ENCODE measurements at places on chromosomes 12 and 14.
A peak's percentile ranks its signal among the peaks of the same experiment; 100 is the strongest.

GRCh38 chr12:69509904-69510827 is 40.0 kb downstream of the FRS2 start:
- DNase-seq: no peak

DNA sequence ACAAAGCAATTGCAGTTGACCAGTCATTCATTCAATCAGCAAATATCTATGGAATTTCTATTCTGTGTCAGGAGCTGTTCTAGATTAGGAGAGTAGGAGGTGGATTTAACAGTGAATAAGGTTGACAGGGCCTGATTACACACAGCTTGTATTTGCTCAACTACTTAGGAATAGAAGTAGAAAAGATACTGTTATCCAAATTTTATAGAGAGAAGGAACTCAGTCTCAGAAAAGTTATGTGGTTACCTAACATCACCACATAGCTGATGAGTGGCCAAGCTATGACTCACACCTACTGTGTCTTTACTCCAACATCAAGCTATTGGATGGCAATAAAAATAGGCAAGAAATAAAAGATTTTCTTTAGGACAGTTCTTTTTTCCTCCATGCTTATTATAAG is 374.8 kb downstream of the RMST start:
- DNase-seq: no peak

DNA sequence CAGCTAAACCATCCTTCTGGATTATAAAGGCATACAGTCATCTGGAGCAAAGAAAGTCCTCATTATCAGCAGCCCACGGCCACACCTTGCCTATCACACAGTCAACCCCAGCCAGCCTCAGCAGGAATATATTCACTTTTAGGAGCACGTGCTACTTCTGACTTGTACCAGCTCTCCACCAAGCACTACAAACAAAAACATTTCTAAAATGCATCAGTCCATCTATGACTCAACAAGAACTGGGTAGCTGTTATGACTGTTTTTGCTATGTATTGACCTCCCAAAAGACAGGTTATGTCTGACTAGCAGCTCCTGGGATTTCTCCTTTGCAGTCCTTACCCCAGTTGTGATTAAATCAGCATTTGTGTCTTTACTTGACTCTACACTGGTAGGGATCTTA is 31.2 kb downstream of the NUAK1 start:
- no peak for DNase-seq

DNA sequence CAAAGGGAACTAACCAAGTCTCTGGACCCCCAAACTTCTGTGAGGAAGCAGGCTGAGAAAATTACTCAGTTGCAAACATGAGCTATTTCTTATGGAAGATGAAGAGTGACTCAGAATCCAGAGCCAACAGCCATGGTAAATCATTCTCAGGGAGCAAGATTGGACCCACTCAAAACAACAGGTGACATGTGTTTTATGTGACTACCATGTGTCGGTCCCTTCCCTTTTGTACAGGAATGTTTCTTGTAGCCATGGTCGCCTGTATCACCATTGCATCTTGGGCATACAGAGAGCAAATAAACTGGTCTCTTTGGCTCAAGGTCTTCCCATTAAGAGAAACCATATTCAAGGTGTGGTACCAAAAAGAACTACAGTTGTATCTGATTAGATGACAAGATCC is 75.4 kb upstream of the COCH start:
- no peak for DNase-seq

DNA sequence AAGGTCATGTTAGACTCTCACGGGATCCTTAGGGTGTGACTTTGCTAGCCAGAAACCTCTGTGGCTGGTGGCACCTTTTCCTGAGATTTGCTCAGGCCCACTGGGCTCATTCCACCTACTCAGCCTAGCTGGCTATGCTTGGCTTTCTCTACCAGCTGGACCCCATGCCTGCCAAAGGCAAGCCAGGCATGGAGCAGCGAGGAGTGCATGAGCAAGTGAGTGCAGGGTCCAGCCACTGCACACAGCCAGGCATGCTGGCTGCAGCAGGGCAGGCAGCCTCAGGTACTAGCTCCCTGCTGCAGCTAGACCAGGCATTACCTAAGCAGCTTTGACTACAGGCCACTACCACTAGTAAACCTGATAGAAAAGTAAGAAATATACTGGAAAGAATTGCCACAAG is 29.7 kb upstream of the PAPLN start:
- no peak for DNase-seq

GRCh38 chr14:51004352-51004800 is 60.1 kb upstream of the PYGL start:
- no peak for DNase-seq

DNA sequence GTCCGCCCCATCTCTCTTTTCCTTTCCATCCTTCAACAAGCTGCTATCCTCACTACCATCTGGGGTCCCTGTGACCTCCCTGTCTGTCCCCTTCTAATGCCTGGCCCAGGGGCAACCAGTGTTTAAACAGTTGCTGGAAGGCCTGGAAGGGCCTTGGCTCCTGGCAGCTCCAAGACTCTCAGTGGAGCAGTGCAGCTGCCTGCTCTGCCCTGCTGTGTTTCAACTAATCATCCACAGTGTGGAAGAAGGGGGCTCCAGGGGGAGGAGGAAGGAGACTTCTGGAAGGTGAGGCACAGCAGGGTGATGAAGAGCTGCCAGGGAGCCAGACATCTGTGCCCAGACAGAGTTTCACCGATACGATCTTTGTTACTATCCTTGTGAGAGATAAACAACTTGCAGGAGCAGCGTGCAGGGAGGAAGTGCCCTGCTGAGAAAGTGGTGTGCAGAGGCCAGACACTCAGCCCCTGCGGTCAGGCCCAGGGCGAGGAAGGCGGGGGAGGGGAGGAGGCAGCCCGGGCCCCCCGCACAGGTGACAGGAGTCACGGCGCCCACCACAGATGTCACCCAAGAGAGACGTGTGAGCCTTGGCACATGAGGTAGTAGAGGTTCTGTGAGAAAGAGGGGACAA is 1061.8 kb downstream of the BCL11B start:
- DNase-seq: peak; percentile 33

GRCh38 chr12:124626971-124627411 is 59.6 kb upstream of the NCOR2 start:
- DNase-seq: no peak

DNA sequence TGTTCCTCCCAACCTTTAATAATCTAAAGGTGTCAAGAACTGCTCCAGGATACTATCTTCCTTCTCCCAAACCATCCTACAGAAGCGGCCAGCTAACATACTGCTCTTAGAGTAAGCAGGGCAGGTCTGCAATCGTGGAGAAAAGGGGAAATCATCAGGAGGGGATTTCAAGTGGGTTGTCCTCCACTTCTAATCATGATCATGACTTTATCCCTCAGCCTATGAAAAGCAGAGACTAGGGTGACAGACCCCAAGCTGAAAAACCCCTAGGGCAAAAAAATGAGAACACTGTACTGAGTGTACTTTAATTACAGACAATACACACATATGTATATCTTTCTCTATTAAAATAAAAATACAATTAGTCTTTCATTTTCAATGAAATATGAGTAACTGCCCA is 13.9 kb downstream of the DUSP16 start:
- DNase-seq: no peak

DNA sequence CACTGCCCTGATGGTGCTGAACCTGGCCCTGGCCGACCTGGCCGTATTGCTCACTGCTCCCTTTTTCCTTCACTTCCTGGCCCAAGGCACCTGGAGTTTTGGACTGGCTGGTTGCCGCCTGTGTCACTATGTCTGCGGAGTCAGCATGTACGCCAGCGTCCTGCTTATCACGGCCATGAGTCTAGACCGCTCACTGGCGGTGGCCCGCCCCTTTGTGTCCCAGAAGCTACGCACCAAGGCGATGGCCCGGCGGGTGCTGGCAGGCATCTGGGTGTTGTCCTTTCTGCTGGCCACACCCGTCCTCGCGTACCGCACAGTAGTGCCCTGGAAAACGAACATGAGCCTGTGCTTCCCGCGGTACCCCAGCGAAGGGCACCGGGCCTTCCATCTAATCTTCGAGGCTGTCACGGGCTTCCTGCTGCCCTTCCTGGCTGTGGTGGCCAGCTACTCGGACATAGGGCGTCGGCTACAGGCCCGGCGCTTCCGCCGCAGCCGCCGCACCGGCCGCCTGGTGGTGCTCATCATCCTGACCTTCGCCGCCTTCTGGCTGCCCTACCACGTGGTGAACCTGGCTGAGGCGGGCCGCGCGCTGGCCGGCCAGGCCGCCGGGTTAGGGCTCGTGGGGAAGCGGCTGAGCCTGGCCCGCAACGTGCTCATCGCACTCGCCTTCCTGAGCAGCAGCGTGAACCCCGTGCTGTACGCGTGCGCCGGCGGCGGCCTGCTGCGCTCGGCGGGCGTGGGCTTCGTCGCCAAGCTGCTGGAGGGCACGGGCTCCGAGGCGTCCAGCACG is 4.7 kb downstream of the LTB4R start:
- DNase-seq: no peak

- no peak for DNase-seq
Measured at GRCh38 chr14:99391671-99392070, 89.0 kb downstream of the SETD3 start.

DNA sequence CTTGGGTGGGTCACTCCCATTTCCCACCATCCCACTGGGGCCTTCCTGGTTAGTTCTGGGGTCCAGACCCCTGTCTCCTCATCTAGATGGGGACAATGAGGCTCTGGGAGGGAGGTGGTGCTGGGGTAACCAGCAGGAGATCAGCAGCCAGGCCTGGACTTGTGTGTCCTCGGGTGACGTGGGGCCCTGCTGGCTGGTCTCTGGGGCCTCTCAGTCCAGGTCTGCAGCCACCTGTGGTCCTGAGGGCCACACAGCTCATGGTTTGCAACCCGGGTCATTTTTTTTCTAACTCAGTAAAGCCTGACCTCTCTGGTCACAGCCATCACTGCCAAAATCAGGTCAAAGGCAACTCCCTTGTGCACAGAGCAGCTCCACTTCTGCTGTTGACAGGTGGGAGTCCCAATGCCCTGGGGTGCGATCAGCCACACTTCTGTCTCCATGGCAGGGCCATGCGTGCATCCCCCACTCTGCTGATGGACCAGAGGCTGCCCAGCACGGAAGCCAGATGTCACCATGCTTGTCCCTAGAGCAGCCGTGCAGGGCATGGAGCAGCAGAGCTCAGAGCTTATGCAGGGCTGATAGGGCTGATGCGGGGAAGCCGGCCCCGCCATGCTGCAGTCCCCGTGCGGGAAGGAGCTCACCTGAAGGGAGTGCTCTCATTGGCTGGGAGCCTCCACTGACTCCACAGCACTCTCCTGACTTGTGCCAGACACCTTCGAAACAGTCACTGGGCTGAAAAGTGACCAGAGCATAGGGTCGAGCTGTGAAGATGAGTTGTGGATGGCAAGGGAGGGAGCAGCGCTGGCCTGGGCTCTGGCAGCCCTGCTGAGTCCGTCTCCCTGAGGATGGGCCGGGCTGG is 250.9 kb downstream of the ADGRD1 start:
- no peak for DNase-seq

GRCh38 chr12:89856431-89856830 is 147.8 kb upstream of the ATP2B1 start:
- no peak for DNase-seq

- no peak for DNase-seq
Measured at GRCh38 chr12:12812618-12813119, 477 bp upstream of the DDX47 start.

DNA sequence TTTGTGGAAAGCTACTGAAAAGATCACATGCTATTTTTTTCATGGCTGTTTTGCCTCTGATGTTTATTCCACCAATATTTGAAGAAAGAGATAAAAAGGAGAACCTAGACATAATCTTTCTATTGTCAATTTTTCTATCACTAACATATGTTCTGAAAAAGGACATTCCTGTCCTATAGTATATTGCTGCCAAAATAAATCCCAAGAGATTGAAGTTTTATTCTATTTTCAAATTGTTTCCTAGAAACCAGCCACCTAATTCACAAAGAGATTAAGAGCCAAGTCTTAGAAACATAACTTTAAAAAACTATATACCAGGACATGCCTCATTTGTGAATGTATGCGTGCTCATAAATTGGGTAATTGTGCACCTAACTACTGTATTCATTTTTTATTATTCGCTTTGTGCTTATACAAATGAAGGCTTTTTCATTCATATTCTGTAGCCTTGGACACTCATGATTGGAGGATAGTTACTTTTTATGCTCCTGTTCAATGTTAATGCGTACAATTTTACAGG is 200.7 kb downstream of the FUT8 start:
- DNase-seq: no peak
